ENCODE measurements at places on chromosomes 6 and 20.

- peak; percentile 8 for DNase-seq
Observed at GRCh38 chr6:82712826-82713225, 349.2 kb downstream of the TPBG start.

DNA sequence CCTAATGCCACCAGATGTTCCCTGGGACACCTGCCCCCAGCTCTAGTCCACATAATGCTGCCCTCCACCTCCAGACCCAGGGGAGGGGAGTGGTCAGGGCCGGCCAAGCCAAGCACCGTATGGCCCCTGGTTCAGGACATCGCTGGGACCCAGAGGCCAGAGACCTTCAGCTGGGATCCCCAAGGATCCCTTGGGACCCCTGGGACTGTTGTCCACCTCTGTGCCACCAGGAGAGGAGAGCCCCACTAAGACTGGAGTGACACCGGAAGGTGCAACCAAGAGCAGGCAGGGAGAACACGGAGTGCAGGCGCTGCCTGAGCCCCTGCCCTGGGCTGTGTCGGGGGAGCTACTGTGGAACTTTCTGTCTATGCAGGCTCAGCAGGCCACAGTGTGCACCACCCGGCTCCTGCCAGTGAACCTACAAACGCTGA lies 43.6 kb downstream of the CTCFL start:
- DNase-seq, result no peak

GRCh38 chr6:66965227-66965626 lies 1258.2 kb upstream of the EYS start:
- no peak for DNase-seq

DNA sequence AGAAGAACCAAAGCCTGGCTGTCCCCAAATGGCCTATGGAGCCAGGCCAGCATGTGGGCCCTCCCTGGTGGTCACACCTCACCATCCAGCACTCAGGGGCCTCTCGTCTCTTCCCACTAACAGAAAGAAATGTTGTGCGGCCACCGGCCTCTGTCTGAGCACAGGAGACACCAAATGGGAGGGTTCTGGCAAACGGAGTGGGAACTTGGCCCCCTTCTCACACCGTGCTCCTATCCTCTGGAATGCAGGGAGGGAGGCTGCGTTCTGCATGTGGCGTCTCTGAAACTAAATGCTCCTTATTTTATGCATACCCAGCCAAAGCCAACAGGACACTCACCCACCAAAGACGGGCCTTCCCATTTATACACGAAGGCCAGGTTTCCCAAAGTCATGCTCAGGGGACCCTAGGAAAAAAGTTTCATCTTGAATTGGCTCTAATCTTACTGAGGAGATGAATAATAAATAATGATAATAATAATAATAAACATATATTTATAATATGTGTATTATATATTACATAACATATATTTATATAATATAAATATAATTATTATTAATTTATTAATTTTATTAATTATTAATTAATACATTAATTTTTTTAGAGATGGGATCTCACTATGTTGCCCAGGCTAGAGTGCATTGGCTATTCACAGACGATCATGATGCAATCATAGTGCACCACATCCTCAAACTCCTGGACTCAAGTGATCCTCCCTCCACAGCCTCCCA lies 102.4 kb downstream of the FOXF2 start:
- DNase-seq, result no peak

- no peak for DNase-seq
Observed at GRCh38 chr6:27617700-27618689, 145.1 kb upstream of the ZNF184 start.

DNA sequence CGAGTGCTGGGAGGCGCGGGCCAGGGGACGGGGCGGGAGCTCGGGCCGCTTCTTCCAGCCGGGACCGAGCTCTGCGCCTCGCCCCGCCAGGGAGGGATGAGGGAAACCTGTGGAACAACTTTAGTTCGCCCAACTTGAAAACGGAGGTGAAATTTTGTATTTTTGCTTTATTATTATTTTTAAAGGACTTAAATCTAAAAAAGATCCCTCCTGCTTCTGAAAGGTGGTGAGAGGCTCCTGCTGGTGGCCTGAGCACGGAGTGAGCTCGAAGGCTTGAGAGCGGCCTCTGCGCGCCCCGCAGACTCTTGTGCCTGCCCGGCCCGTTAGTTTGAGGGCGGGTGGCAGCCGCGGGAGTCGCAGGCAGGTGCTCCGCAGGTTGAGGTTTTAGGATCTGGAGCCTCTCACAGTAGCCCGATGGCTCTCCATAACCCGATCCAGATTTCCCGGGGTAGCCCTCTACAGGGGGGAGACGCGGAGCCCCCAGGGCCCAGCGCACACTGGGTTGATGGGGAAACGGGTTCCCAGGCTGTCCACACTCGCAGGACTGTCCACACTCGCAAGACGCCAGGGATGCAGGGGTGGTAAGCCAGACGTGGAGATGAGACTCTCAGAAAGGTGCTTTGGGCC lies 46.2 kb upstream of the SUPT3H start:
- no peak for DNase-seq

- DNase-seq, result no peak
Observed at GRCh38 chr6:47801984-47802383, 20.2 kb downstream of the OPN5 start.

DNA sequence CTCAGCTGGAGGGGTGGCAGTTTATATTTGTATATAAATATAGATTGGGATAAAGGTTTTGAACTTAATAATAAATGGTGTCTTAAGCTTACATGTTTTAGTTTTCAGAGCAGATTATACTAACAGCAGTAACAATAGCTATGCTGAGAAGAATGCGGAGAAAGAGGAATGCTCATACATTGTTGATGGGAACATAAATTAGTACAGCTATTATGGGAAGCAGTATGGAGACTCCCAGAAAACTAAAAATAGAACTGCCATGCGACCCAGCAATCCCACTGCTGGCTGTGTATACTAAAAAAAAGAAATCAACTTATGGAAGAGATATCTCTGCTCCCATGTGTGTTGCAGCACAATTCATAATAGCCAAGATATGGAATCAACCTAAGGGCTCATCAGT lies 127.9 kb downstream of the BCKDHB start:
- no peak for DNase-seq

DNA sequence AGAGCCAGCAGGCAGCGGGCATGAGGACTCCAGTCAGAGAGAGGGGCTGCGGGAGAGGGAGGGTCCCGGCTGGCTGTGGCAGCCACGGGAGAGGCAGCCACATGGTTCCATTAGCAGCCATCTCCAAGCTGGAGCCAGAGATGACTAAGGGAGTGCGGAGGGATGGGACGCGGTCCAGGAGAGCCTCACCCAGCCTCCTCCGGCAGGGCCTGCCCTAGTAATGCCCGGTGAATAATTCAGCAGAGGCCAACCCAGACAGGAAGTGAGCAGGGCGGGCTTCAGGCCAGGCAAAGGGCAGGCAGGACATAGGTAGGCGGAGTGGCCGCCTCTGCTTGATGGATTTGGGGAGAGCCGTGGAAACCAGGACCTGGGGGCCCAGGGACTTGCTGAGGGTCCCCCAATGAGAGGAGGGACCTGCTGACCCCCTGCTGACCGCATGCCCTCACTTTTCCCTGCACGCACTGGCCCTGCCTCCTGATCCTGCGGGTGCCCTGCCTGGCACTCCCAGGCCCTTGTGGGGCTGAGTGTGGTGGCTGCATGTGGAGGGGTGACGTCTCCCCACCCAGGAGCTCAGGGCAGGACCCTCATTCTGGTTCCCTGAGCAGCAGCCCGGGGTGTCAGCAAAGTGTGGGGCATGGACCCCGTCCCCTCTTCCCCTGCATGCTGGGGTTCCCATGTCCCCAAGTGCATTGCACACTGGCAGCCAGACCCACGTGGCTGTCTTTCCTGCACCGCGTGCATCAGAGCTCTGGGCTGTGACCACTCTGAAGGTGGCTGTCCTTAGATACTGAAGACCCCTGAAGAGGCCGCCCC lies 51.8 kb upstream of the SLCO4A1 start:
- DNase-seq, result no peak

- no peak for DNase-seq
Observed at GRCh38 chr20:51339721-51340450, 202.6 kb downstream of the NFATC2 start.

DNA sequence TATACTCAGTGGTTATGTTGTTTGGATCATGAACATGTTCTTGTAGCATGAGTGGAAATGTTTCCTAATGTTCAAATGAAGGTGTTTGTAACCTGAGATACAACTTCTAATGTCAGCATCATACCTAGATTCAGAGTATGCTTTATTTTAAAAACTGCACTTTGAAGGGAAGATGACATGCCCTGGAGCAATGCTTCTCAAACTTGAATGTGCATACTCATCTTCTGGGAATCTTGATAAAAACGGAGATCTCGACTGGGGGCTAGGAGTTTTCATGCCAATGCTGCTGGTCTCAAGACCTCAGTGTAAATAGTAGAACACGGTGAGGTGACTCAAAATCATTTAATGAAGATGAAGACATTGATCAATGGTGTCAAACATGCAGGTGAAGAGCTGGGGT lies 440.0 kb upstream of the NOX3 start:
- DNase-seq, result no peak

- no peak for DNase-seq
Observed at GRCh38 chr20:35003211-35004031, 47.8 kb downstream of the MYH7B start.

DNA sequence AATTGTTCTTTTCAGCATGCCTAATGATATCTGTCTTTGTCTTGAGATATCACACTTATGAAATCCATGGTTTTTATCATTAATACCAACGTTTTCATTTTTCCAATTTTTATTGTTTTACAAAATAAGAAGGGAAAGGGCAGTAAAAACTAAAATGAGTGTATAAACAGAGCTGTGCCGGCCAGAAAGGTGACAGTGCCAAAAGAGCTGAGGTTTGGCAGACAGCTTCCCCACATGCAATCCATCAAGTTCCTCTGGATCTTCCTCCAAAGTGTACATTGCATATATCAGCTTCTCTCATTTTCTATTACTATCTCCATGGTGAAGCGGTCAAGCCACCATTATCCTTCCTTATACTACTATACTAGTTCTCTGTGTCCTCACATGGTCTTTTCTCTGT lies 10.1 kb upstream of the TMEM244 start:
- DNase-seq, result no peak

- no peak for DNase-seq
Observed at GRCh38 chr6:108764580-108764950, 83.7 kb upstream of the ARMC2 start.

DNA sequence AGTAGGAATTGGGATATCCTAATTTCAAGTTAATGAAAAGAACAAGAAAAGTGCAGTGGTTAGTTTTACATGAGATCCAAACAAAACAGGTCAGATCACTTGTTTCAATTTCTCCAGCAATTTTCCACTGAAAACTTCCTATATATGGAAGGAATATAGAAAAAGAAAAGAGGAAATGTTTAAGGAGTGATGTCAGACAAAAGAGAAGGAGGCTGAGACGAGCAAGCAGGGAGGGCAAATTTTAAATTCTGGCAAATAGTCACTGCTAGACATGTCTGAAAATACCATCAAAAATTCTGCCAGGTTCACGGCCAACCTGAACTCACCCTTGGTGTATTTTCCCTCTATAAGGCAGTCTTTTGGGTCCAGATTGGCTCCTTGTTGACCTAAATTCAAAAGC lies 9.5 kb upstream of the NUP153 start:
- DNase-seq, result no peak

DNA sequence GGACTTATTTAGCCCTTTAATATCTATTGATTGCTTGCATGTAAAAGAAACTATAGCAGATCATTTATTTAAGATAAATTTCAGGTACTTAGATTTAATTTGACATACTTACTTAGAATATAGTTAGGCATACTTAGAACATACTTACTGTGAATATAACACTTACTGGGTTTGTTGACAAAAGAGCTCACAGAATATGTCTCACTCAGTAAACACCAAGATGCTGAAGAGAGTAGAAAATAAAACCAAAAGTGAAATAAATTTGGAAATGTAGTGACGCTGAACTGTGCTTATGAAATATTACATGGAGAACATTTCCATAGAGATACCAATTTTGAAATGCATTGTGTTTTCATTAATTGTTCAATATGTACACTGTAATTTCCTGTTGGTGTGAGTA lies 615.4 kb upstream of the MAN1A1 start:
- DNase-seq, result no peak

- peak; percentile 89 for DNase-seq
Observed at GRCh38 chr6:148440016-148440415, 97.4 kb downstream of the SASH1 start.

DNA sequence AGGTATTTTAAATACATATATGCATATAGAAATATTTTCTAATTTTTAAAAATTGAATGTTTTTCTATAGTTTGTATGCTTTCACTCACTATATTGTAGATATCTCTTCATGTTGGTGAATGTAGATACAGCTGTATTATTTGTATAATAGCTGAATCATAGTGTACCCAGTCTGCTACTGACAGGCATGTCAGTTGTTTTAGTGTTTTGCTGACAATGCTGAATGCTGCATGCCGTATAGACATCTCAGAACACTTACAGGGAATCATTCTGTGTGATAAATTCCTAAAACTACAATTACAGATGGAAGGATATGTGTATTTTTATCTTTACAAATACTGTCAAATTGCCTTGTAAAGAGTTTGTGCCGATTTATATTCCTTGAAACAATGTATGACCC lies 175.4 kb downstream of the SIM1 start:
- no peak for DNase-seq

GRCh38 chr6:6409397-6410030 lies 89.1 kb upstream of the F13A1 start:
- no peak for DNase-seq

GRCh38 chr6:138229663-138230179 lies 11.4 kb upstream of the PBOV1 start:
- DNase-seq, result no peak

GRCh38 chr6:75993236-75994162 lies 79.0 kb downstream of the IMPG1 start:
- no peak for DNase-seq

DNA sequence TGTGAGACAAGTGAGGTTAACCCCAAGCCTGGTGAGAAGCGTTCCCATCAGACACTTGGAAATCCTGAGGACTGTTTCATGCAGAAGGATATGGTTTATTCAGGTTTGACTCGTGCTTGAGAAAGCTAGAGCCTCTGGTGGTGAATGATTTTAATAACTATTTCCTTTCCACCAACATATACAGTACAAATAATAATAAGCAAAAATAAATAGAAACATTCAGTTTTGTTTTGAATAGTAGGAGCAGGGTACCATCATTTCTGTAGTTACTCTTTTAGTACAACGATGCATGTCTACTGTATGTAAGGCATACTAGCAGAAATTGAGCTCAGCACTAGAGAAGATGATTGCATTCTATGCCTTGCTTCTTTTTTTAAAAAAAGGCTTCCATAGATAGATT lies 33.5 kb downstream of the PLG start:
- no peak for DNase-seq

- DNase-seq, result no peak
Observed at GRCh38 chr20:58816957-58817651, 33.6 kb downstream of the GNAS-AS1 start.

DNA sequence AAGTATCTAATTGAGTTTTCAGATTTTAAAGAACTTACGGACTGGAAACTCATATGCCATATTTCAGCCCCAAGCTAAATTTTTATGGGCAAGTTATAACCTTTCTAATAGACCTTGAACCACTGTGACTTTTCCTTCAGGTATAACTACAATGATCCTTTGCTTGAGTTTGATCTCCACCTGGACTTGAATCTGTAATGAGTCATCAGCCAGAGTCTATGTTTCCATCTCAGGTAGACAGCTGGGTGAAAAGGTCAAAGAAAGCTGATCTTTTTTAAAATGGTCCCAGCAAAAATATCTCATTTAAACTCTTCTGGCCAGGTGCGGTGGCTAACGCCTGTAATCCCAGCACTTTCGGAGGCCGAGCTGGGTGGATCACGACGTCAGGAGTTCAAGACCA lies 88.4 kb upstream of the SGK1 start:
- DNase-seq, result no peak

Measured in MV-4-11 (cell line).